ENCODE measurements at places on chromosomes 16 and 17.

GRCh38 chr17:42456223-42457106 lies 2.2 kb upstream of the ATP6V0A1 start:
- peak; percentile 7 for DNase-seq

GRCh38 chr16:3536851-3537250 lies 36.0 kb downstream of the CLUAP1 start:
- DNase-seq: no peak

DNA sequence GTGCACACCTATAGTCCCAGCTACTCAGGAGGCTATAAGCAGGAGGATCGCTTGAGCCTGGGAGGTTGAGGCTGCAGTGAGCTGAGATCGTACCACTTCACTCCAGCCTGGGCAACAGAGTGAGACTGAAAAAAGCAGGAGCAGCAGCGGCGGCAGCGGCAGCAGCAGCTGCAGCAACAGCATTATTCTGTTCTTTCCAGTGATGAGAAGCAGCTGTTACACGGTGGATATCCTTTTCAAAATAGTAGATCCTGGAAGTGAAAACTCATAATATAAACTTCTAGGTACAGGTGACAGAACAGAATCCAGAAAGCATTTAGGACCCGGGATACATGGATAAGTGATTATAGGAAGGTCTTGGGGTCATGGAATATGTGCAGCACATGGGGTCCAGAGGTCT lies 17.8 kb upstream of the HNF1B start:
- DNase-seq: no peak

GRCh38 chr16:496097-496886 lies 31.2 kb upstream of the CAPN15 start:
- no peak for DNase-seq

- DNase-seq: no peak
These were observed 5.7 kb downstream of the GPR179 start for GRCh38 chr17:38338053-38338452.

GRCh38 chr16:81466356-81466980 lies 21.9 kb downstream of the CMIP start:
- DNase-seq: no peak

- DNase-seq: no peak
These were observed 14.5 kb downstream of the KIF19 start for GRCh38 chr17:74340470-74341023.

- DNase-seq: peak; percentile 50
These were observed 544 bp upstream of the EVI2A start for GRCh38 chr17:31321966-31322365.

- DNase-seq: no peak
These were observed 77.5 kb downstream of the ANKRD11 start for GRCh38 chr16:89412811-89413210.

- DNase-seq: peak; percentile 15
These were observed 25.3 kb downstream of the G6PC3 start for GRCh38 chr17:44095647-44096496.

GRCh38 chr16:12239226-12239625 lies 262.7 kb downstream of the SNX29 start:
- DNase-seq: no peak

DNA sequence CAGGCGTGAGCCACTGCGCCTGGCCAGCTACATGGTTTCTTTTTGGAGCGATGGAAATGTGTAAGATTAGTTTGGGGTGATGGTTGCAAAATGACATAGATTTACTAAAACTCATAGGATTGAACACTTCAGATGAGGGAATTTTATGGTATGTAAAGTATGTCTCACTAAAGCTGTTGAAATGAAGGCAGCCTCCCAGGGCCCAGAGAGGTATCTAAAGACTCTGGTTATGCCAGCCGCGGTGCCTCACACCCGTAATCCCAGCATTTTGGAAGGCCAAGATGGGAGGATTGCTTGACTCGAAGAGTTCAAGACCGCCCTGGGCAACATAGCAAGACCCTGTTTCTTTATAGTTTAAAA lies 254.9 kb downstream of the PARN start:
- no peak for DNase-seq

DNA sequence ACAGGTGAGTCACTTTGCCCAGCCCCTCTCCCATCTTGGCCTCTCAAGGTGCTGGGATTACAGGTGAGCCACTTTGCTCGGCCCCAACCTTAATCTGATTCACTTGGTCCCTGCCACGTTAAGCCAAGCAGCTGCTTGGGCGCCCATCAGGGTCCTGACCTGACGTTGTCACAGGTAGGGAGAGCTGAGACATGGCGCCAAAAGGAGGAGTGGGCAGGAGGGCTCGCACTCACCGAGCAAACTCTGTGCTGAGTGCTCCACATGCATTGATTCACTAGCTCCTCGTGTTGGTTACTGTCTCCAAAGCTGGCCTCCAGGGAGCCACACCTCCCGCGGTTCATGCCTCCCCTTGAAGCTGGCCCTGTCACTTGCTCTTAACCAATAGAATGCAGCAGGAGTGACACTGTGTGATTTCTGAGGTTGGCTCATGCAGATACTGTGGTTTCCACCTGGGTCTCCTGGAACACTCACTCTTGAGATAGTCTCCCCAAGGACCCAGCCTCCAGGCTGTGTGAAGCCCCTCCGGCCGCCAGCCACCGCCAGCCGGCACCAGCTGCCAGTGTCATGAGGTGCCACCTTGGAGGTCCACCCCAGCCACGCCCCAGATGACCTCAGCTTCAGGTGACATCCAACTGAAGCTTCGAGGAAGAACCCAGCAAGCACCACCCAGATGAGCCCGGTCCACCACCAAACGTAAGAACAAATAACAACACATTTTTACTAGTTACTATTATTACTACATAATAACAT lies 223.0 kb downstream of the GSG1L start:
- no peak for DNase-seq

GRCh38 chr17:49000943-49001342 lies 3.8 kb downstream of the IGF2BP1 start:
- no peak for DNase-seq

DNA sequence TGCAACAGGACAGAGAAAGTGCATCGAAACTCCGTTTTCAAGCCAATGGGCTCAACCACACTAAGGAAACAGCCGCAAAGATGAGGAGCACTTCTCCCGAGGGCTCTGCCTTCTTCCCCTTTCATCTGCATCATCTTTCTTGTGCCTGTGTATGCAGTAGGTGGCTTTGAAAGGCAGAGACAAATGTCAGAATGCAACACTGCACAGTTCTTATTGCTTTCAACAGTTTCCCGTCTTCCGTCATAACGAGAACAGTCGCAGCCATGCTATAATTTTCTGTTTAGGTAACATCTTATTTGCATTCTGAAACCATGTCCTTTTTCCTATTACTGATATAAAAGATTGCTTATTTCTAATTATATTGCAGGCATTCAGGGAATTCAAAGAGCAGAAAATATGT lies 205.2 kb downstream of the SLC39A11 start:
- no peak for DNase-seq

DNA sequence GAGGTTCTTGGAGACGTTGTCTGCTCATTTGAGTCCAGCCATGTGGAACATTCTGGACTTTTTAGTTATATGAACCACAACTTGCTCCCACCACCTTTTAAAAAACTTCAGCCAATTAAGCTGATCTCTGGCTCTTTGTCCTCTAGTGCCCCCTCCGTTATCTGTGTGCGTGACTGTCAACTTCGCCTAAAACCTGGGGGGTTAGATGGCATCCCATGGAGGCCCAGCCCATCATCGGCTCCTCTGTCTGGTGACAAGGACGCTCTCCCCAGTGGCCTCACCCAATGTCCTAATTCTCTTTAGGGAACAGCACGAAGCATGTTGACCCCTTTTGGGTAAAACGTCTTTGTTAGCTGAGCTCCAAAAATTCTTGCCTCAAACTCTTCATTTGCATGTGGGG lies 341.0 kb upstream of the TNRC6C start:
- no peak for DNase-seq

GRCh38 chr17:43814714-43815113 lies 18.2 kb downstream of the MPP3 start:
- DNase-seq: no peak

- DNase-seq: no peak
These were observed 13.2 kb downstream of the MGAT5B start for GRCh38 chr17:76881408-76881807.

- DNase-seq: no peak
These were observed 85.6 kb downstream of the KCNJ2 start for GRCh38 chr17:70254735-70255460.

DNA sequence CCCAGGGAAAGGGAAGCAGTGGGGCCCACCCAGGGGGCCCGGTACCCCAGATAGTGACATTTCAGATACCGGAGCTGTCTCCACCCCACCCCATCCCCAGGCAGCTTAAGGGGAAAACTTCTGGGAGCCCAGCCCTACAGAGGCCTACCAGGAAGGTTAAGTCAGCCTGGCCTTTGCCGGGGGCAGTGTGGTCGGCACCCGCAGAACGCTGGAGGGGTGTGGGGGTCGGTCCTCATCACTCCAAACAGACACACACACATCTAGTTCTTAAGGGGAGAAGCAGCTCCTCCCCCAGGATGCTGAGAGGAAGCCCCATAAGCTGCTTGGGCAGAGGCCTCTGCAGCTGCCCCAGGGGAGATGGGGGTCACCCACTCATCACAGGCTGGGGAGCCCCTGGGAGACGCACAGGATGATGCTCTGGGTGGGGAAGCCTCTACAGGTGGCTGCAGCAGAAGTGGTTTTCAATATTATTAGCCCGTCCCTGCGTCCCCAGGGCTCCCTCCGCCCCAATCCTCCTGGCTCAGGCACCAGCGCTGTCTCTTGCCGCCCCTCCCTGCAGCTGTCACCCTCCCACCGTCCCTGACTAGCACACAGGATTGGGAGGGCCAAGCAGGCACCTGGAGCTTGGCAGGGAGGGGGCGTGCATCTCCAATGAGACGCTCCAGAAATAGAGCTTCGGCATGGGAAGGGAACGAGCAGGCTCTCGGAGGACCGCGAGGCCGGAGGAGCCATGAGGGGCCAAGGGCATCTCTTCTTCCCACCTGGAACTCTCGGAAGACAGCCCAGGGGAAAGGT lies 1.4 kb upstream of the ABR start:
- no peak for DNase-seq

DNA sequence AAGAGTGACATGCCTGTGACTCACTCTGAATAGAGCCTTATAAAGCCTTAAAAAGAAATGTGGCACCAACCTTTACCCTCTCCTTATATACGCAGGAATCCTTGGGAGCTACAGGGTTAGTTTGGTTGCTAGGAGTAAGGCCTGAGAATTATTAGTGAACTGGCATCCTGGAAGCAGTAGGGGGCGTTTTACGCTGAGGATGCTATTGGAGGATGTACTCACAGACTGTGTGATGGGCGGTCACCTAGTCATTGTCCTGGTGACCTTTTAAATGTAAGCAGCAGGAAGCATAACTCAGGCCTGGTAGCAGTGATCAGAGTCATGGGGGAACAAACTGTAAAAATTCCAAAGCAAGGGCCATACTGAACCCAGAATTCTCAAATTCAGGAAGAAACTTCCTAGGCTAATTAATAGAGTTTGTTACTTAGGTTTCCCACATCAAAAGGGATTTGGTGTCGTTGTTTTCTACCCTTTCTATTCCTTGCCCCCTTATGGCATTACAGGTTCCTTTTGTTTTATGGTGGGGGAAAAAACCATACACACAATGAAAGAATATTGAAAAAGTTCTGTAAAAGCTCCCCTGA lies 153.8 kb downstream of the SNX11 start:
- peak; percentile 7 for DNase-seq

GRCh38 chr17:50033316-50033715 lies 22.6 kb upstream of the ITGA3 start:
- DNase-seq: no peak

DNA sequence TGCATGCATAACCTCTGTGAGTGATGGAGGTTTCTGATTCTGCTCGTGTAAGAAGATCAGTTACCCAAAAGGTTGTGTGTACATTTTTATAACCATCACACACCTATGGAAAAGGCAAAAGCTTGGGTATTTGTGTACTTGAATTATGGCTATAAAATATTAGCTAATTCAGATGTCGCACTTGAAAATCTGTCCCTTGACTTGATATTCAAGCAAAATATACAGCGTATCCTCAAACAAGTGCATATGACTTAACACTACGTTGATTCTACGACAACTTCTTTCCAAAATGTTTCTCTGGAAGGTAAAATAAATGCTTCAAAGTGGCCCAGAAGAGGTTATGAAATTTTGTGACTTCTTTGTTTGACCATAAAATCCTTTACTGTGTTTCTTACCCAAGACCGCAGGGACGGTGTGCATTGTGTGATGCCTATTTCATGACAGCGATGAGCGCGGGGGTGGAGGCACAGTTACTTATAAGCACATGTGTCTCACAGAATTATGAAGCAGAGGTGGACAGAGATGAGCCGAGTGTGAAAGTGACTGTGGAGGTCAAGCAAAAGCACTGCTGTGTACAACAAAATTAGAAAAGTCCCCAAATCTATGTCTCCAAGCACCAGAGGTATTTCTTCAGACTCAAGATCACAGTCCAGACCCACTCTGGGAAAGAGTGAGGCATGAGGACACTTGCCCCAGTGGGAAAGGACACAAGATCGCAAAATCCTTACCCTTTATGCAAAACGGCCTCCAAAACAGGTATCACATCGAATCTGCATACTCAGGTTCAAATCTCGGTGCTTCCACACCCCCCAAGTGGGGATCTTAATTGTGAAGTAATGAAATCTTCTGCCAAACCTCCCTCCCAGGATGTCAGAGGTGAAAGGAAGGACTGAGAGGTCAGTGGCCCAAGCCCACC lies 4.1 kb upstream of the HOXB9 start:
- no peak for DNase-seq

GRCh38 chr17:28412099-28412498 lies 6.1 kb upstream of the SLC46A1 start:
- no peak for DNase-seq

DNA sequence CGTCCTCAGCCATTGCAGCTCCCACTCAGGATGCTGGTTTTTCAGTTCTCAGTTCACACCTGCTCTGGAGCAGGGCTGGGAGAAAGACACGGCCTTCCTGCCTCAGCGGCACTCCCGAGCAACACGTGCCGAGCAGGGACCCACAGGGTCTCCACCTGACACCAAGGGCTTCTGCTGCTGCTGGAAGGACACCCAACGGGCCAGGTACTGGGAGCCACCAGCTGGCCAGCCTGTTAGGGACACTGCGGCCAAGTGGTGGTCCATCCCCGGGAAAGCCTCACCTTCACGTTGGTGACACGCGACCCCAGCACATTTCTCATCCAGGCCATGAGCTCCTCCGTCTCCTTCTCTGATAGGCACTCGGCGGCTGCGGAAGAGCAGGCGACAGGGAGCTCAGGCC lies 8.1 kb downstream of the DNASE1 start:
- no peak for DNase-seq

- no peak for DNase-seq
These were observed 6.5 kb downstream of the NXN start for GRCh38 chr17:973053-973452.

DNA sequence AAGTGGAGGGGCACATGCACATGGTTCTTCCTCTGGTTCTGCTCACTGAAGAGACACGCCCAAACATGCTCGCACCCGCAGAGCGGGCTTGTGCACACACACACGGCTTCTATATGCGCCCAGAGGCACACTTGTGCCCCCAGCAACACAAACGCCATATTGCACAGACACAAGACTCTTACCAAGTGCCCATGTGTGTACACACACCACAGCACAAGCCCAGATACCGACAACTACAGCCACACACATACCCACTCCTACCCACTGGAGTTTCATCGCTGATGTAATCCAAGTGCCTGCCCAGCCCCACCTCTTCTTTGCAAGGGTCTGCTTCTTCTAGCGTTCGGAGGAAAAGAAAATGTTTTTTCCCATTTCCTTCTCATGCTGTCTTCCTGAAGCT lies 6.5 kb upstream of the PRR29 start:
- DNase-seq: no peak

- no peak for DNase-seq
These were observed 40.2 kb downstream of the HS3ST3B1 start for GRCh38 chr17:14340857-14341754.
